ENCODE measurements at places on chromosomes 2 and 18.

- DNase-seq = no peak
Measured at GRCh38 chr2:119983108-119983507, 29.8 kb upstream of the EPB41L5 start.

DNA sequence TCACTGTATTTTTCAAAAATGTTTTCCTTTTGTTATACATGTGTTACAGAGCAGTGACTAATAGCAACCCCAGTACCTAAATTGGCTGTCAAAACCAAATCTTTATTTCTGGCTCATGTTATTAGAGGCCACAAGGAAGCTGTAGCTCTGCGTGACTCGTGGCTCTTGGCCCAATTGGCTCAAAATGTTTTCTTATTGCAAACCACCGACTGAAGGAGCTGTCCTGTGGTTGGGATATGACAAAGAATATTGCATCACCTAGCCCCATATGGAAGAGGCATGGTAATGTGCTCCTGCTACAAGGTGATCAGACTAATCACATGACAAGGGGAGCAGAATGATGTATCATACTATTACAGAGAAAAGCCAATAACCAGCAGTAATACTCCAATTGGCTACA is 1058.5 kb downstream of the CBLN2 start:
- DNase-seq = no peak

GRCh38 chr2:97928591-97928990 is 67.2 kb downstream of the TMEM131 start:
- DNase-seq = no peak

DNA sequence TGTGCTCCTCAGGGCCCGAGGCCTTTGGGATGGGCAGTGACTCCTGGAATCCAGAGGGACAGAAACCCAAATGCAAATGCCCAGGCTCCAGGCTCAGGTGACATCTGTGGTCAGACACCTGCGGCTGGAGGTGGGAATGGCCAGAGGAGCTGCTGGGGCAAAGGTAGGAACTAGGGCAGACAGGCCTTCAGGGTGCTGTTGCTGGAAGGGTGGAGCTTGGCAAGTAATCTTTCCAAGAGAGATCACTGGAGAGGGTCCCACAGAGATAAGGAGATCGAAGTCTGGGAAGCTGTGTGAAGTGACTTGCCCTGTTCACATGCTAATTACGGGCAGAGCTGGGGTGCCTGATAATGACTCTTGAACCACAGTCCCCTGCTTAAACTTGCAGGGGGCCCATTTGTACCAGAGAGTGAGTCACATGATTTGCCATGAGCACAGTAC is 82.4 kb downstream of the ACAA2 start:
- no peak for DNase-seq

GRCh38 chr2:224987733-224988132 is 54.5 kb downstream of the DOCK10 start:
- no peak for DNase-seq

DNA sequence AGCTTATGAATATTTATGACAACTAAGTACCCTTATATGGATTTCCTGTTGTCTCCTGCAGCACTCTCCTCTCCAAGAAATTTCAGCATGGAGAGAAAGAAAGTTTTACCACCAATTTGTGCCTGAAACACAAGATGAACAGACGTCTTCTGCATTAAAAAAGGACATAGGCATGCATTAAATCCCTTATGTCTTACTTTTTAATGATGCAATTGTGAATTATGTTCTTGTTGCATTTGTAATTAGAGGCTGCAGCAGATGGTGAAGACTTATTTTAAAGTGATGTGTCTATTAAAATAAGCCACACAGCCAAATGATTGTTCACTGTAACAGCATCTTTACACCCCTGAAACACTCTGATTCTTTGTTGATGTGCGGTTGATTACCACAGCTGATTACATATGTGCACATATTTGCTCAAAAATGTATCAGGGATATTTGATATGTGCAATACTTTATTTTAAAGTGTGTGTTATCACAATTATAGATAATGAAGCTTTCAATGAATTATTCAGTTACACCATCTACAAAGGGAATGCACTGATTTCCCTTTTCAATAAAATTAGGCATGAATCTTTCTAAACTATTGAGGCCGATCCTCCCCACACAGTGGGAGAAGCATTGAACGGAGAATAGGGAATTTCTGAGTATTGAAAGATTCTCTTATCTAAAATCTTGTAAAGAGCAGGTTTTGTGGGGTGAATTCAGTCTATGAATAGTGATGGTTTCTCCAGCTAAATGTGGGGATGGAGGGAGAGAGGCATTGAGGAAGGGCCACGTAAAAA is 585.1 kb downstream of the SLC4A3 start:
- DNase-seq = no peak

- DNase-seq = no peak
Measured at GRCh38 chr2:23574919-23575654, 190.1 kb downstream of the KLHL29 start.

DNA sequence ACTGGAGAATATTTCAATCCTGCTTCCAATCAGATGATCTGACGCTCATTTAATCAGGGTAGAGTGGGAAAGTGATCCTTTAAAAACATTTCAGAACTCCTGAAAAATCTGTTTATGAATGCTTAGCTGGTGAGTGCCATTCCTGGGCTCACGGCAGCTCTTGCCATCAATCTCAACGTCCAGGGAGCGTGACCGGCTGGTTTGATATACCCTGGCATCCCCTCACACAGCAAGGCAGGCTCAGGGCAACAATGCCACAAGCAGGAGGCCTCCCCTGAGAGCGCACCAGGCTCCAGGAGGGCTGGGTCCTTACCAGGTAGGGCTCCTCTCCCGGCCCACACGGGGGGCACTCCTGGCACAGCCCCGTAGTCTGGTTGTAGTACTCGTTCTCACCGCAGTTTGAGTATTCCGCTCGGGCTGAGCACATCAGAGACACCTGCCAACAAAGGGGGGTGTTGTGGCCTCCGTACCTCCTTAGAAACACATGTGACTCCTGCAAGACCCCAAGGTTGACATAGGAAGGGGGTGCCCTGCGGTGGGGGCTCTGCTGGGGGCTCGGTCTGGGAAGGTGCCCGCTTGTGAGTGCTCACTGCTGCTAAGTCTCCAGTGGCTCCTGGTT is 59.1 kb downstream of the EDAR start:
- DNase-seq = no peak

GRCh38 chr2:59993726-59994125 is 559.7 kb downstream of the BCL11A start:
- DNase-seq = no peak

- no peak for DNase-seq
Measured at GRCh38 chr18:50199346-50199855, 4.5 kb upstream of the MYO5B start.

- DNase-seq = no peak
Measured at GRCh38 chr2:117941693-117942092, 72.2 kb downstream of the CCDC93 start.

- DNase-seq = no peak
Measured at GRCh38 chr2:177670791-177671535, 278.4 kb downstream of the AGPS start.

DNA sequence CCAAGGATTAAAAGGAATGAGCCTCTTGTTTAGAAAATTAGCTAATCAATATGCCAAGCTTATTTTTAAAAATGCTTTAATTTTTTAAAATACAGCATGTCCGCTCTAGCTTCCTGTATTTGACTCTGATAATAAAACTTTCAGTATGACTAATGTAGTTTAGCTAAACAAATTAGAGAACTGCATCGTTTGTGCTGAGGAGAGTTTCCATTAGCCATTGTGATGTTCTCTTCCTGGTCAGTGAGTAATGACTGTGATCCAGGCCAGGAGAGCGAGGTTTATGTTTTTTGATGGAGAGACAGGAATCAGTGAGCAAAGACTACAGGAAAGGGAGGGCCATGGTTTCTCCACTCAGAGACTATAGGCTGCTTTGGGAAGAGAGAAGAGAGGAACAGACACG is 237.2 kb upstream of the ETAA1 start:
- DNase-seq = no peak

DNA sequence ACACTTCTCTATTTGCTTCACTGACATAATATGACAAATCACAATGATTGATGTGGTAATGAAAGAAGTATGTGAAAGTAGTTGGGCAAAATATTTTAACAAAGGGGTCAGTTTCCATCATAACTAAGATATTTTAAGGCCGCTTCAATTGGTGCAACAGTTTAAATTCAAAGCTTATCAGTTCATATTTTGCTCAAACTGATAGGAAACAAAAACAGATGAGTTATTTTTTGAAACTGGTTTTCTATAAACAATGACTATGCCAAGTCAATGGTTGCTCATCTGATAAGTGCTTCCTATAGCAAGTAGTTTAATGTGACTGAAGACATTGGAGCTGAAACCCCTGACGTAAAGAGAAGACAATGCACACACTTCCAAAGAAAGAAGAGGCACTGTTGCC is 1290.7 kb downstream of the SUCLG1 start:
- DNase-seq = no peak

DNA sequence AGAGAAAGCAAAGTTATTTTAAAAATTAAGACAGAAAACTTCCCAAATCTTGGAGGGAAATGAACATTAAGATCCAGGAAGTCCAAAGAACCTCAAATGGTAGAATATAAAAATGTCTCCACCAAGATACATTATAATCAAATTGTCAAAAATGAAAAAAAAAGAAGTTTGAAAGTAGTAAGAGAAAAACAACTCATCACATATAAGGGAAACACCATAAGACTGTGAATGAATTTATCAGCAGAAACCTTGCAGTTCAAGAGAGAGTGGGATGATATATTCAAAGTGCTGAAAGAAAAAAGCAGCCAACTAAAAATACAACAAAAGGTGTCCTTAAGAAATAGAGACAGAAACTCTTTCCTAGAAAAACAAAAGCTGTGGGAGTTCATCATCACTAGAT is 73.0 kb downstream of the L3MBTL4 start:
- DNase-seq = no peak

DNA sequence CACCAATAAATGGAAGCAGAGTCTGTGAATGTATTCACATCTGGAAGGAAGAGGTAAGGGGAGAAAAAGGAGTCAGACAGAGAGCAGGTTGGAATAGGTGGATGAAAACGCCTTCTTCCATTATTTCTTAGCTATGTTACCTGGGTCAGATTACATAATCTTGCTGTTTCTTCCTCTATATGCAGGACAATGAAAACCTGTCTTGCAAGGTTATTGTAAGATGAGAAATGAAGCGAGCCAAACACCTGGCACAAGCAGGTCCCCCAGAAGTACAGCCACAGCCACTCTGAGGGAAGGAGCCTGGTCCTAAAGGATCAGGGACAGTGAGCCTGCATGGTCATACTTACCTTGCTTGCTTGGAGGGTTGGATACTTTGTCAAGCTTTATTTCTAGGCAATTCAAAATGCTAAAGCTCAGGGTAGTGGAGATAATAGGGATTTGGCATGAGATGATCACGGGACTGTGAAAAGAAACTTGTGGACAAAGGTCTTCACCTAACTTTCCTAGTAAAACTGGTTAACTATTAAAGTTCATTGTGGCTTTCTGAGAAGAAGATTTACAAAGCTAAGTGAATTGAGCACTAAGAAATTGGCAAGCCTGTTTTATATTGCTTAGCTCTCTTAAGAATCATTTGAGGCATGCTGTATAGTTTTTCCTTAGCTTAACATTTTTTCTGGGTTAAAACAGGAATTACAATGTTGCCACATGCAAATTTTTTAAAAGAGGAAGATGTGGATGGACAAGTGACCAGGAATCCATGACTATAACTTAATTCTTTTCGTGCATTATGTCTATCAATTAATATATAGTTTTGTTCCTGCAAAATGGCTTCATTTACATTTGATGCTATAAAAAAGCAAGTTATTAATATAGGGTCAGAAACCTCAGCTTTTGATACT is 15.7 kb upstream of the PLA2R1 start:
- DNase-seq = no peak

- no peak for DNase-seq
Measured at GRCh38 chr18:13487237-13487636, 239.1 kb downstream of the FAM210A start.

- peak; percentile 42 for DNase-seq
Measured at GRCh38 chr2:20650393-20650876, 463 bp downstream of the HS1BP3 start.

DNA sequence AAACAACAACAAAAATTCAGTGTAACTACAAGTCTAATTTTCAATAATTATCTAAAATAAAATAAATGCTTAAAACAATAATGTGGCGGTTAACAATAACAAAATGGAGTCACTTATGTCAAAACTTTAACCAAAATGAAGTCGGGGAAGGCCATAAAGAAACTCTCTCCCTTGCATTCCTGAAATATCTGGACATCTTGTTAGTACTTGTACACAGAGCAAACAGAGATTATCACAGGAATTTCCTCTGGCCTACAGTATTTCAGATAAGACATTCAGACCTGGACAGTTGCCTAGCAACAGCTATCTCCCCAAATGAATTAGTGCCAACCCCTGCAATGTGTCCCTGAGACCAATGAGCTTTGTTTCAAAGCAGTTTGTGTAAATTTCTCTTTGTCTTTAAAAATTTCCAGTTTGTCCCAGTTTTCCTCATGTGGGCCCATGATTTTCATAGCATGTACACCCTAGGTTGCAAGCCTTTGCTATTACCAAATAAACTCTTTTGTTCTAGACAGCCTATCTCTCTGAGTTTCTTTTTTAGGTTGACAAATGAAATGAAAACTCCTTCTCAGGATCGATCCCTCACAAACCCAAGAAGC is 68.6 kb downstream of the EXOC6B start:
- no peak for DNase-seq

DNA sequence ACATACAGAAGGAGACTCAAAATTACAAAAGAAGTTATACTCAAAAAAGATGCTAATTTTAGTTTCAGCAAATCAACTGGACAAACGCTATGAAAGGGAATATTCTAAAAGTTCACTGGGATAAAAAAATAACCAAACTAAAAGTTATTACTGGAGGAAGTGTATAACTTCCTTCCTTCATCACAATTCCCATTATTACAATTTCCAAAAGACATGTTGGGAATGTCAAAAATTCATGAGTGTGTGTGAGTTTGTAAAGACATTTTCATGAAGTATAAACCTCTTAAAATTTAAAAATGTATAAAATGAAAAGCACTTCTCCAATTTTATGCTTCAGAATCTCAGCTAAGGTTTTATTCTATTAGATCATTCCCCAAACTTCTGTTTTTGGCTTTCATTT is 67.8 kb downstream of the MERTK start:
- DNase-seq = no peak

GRCh38 chr2:11239666-11240462 is 84.6 kb downstream of the SLC66A3 start:
- no peak for DNase-seq
